ENCODE measurements at places on chromosomes 2 and 18.

DNA sequence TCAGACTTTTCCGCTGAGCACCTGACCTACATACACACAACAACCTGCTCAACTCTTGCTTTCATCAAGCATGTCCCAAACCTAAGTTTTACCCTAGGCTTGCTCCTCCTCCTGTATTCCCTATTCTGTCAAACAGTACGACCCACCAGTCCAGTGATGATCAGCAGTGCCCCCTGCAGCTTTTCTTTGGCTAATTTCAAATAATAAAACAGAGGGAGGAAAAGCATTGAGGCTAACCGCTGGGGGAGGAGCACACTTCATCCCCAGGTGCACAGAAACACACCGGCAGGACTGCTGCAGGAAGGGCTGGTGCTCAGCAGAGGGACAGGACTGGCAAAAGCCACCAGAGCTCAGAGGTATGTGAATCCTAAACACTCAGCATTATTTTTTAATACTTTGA lies 21.2 kb downstream of the E2F6 start:
- DNase-seq, result no peak

DNA sequence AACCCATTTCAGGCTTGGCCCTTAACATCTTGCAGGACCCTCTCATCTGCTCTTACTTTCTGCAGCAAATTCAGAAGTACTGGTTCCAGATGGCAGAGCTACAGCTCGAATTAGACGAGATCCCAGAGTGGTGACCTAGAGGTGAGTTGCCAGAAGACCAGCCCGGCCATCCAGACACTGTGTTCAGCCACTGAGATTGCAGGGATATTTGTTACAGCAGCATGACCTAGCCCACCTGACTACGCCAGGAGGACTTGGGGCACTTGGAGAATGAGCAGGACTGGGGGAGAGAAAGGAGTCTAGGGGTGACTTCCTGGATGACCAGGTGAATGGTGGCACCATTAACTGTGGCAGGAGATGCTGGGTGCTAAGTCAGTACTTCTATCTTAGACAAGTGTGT lies 67.2 kb upstream of the ID2 start:
- no peak for DNase-seq

DNA sequence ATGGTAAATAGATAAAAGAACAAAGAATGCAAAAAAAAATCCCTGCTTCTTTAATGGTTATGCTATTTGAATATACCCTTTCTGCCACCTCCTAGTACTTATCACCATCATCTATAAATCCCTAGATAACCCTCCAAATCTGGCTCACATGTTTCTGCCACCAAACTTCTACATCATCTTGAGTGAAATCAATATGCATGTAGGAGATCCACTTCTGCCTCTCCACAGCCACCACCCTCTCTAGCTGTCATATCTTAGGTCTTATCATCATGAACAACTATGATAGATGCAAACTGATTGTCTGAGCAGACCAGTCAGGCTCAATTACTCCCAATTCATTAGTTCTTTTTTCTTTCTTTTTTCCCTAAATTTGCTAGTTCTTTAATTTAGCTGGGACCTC lies 55.3 kb downstream of the STRN start:
- DNase-seq, result no peak

DNA sequence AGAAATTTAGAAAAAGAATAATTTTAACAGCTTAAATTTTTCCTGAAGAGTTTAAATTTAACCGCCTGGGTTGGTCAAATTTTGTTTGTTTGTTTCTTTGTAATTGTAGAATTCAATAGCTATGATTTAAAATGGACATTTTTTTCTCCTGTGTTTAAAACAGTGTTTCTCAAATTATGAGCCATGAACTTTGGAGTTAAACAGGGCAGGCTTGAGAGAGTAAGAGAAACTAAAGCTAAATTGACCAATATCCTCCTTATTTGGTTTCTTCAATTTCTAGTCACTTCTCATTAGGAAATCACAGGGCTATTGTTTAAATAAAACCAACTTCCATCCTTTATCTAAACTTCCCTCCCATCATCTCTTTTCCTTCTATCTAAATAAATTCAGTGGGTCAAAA lies 21.9 kb downstream of the FN1 start:
- DNase-seq, result no peak

DNA sequence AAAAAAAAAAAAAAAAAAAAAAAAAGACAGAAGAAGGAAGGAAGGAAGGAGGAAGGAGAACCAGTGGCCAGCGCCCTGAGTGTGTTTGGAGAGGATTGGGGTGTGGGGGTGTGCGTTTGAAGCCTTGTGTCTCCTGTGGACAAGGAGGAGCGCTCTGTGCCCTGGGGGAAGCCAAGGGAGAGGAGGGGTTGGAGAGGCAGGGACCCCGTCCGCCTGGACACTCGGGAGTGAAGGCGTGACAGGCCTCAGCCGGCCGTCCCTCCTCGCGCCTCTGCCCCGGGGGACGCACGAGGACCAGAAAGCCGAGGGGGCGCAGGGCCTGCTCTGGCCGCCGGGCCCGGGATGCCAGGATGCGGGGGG lies 44.9 kb downstream of the SERTAD2 start:
- DNase-seq, result no peak

DNA sequence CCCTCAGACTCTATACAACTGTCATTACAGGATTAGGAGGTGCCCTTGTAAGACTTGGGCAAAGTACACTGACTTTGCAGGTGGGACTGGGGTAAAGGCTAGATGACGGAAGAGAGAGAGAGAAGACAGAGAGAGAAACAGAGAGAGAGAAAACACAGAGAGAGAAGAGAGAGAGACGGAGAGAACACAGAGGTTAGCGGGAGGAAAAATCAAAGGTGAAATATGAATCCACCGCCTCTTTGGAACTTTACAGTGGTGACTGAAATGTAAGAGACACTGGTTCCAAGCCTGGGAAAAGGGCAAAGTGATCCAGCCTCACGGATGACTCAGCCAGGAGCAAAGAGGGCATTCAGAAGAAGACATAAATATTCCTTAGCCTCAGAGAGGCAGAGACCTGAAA lies 25.1 kb upstream of the CAB39 start:
- DNase-seq, result peak; percentile 63

DNA sequence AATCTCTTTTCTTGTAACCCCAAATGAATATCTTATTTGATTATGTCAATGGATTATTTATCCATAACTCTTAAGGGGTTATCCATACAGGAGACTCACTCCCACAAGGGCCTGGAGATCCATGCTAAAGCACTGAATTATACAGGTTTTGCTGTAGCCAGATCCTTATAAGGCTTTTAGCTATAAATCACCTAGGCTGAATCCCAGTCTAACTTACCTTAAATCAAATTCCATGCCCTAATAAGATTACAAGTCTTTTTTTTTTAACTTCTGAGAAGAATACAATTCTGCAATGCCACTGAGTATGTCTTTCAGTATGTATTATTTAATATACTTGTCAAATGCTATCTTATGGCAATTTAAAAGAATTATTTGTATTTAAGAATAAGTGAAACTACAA lies 340.5 kb downstream of the NBAS start:
- DNase-seq, result no peak

GRCh38 chr2:119264781-119265692 lies 41.4 kb downstream of the STEAP3 start:
- DNase-seq, result peak; percentile 60

DNA sequence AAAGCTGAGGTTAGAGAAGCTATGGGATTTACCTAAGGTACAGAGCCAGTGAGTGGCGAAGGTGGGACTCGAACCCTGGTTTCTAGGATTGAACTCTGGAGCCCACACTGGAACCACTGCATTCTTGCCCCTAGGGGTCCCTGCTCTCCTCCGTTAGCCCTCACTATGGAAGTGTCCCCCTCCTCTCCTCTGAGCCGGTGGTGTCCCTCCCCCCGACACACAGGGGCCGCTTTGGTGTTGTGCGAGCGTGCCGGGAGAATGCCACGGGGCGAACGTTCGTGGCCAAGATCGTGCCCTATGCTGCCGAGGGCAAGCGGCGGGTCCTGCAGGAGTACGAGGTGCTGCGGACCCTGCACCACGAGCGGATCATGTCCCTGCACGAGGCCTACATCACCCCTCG lies 8.5 kb upstream of the GMPPA start:
- DNase-seq, result no peak

- DNase-seq, result no peak
Observed at GRCh38 chr2:120352696-120353590, 7.0 kb downstream of the INHBB start.

DNA sequence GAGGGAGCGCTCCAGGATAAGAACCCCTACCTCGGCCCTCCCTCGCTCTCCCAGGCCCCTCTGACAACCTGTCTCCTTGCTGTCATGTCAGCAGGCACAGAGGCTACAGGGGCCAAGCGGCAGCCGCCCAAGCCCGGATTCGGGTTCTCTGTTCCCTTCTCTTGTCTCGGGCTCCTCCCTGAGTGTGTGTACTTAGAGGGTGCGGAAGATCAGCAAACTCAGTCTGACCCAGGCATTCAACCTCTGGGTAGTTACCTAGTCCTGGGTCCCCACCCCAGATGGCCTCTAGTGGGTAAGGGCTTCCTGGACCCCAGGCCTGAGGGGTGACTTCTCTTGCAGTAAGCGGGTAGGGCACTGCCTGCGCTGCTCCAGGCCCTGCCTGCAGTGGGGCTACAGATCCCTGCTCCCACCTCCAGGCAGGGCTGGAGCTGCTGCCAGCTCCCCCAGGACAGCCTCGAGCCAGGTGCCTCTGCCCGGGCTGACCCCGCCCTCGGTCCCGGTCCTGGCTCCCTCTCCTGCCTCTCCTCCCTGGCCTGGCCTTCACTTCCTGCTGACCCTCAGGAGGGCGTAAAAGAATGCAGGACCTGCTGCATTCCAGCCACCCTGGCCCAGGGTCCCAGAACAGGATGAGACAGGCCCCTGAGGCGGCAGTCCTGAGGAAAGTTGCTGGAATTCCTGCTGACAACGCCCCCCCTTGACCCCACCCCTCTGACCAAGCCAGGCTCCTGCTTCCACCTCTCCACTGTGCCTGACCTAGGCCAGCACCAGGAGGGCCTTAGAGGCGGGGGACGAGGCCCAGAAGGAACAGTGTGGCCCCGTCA lies 22.0 kb downstream of the GPC1 start:
- DNase-seq, result no peak

DNA sequence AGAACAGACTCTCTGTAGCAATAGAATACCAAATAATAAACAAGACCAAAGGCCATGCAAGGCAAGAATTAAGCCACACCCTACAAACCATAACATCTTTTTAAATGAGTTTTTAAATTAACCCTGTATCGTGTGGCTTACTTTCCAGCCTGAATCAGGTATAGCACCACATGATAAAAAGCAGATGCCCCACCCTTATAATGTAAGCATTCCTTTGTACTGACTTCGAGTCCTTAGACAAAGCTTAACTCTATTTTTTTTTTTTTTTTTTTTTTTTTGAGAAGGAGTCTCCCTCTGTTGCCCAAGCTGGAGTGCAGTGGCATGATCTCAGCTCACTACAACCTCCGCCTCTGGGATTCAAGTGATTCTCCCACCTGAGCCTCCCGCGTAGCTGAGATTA lies 1.7 kb upstream of the C2orf42 start:
- DNase-seq, result no peak

- DNase-seq, result no peak
Observed at GRCh38 chr18:44123743-44124142, 556.9 kb upstream of the SETBP1 start.

DNA sequence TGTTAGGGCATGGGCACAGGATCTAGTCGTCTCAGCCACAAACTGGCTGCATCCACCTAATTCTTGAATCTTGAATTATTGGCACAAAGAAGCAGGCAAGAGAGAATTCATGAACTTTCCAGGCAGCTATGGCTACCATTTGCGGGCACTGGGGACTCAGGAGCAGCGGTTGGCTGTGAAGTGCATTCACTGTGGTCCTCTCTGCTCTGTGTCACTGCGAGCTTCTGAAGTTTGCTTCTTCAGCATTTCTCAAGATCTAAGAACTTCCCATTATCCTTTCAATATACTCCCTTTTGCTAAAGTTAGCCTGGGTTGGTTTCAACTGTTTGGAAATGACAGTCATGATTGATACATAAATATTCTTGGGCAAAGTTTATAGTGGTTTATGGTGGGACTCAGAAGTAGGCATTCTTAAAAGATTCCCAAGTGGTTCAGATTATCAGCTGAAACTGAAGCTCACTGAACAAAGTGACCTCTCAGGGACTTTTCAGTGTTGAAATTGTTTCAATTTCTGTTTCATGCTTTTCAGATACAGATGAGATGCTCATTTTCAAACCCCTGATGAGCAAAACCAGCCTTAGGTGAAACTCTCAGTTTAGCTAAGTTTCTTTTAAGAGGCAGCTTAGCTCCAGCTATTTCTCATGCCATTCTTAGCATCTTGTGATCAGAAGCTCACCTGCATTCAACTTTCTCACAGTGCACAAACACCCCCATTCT lies 1258.3 kb upstream of the GYPC start:
- DNase-seq, result no peak

- DNase-seq, result no peak
Observed at GRCh38 chr2:31810200-31810917, 200.4 kb downstream of the MEMO1 start.

- DNase-seq, result no peak
Observed at GRCh38 chr2:45750484-45750883, 99.0 kb downstream of the PRKCE start.

DNA sequence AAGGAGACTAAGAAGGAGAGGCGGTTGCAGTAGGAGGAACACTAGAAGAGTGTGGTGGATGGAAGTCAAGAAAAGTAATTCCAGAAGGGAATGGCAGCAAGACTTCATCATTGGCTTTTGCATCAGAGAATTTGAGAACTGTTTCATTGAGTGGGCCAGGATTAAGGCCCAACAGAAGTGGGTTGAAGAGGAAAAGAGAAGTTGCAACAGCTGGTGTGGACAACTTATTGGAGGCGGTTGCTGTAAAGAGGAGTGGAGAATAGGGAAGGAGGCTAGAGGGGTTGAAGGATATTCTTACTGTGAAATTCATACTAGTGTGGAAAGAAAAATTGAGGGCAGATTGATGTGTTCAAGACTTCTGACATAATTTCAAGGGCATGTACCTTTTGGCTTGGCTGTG lies 168.7 kb upstream of the FN1 start:
- DNase-seq, result no peak

DNA sequence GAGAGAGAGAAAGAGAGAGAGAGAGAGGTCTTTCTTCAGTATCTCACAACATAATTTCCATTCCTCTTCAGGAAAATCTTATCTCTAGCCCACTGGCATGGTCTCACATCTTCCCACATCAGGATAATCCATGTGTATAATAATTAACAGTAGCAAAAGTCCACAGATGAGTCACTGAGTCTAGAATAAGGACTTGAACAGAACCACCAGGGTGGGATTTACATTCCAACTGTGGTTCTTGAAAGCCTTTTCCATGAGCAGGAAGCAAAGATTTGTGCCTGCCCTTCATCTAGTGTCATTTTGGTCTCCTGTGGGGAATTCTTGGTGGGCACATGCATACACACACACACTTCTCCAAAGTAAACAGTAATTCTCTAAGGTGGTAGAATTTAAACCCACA lies 107.1 kb upstream of the TCF4 start:
- DNase-seq, result no peak

DNA sequence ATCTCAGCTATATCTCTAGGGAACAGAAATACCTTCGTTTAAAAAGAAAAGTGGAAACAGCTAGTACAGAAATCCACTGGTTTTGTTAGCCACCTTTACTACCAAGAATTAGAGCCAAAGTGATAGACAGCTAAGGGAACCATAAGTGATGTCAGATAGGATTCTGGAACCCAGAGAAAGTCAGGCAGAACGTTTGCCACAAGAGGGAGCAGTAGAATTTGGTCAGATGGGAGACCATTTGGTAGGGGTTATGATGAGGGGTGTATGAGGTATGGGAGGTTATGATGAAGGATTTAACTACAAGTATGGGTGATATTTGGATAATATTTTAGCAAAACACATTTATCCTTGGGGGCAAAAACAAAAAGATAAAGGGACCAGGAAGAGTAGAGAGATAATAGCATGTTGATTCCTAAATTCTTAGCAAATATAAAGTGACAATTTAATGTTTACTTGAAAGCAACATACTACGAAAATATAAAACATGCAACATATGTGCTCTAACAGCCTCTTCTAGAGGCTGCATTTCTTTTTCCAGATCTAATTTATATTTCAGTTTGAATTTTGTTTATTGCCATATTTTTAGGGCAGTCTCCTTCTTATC lies 3.3 kb downstream of the SLC8A1 start:
- peak; percentile 23 for DNase-seq

Data from H4 (cell line).